PC-3 (cell line): ENCODE measurements at places on chromosomes 12 and 14. TPM values are rescaled to one million over a fixed set of nuclear protein-coding genes. Genes with fewer than 3 reads are reported as not detected.
A peak's percentile ranks its signal among the peaks of the same experiment; 100 is the strongest.

DNA sequence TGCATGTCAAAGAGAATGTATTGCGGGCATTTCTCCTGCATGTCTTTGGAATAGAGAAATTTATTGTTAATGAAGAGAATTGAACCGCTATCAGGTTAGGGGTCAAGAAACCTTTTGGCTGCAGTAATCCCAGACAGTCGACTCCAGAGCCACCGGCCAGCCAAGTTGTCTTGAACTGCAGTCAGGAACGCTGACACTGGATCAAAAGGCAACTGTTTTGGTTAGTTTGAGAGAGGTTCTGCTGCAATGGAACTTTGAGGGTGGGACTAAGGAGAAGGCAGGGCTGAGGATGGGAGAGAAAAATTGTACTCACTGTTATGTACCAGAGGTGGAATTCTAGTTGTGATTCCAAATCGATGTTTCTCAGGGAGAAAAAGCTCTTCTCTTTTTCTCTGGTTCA is 28.2 kb downstream of the PPFIBP1 start:
- DNase-seq = no peak

DNA sequence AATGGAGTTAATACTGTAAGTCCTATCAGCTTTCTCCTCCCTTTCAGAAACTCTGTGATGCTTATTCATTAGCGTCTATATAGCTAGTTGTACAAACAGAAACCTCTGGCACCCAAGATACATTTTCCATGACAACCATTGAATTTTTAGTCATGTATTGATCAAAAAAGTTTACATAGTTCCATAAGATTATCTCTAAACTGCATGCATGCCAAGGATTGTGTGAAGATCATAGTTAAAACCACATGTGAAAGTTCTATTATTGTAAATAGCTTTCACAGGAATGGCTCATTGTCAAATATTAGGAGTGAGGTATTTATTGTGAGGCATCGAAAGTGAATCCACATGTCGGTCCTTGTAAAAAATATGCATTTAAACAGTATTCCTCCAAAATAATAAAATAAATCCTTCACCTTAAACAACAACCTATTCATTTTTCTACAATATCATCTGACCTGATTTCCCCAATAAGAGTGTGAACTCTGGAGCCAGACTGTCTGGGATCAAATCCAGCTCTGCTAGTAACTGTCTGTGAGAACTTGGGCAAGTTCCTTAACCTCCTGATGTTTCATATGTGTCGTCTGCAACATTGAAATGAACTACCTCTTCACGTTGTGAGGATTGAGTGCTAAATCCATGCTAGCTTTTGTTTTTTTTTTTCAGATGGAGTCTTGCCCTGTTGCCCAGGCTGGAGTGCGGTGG is 10.6 kb upstream of the CDKL1 start:
- no peak for DNase-seq

GRCh38 chr14:37587881-37588666 is 7.0 kb downstream of the FOXA1 start:
- peak; percentile 57 for DNase-seq

GRCh38 chr14:28247491-28247890 is 519.1 kb upstream of the FOXG1 start:
- DNase-seq = no peak

GRCh38 chr12:9870286-9870866 is 1.2 kb upstream of the CLEC2B start:
- peak; percentile 3 for DNase-seq

DNA sequence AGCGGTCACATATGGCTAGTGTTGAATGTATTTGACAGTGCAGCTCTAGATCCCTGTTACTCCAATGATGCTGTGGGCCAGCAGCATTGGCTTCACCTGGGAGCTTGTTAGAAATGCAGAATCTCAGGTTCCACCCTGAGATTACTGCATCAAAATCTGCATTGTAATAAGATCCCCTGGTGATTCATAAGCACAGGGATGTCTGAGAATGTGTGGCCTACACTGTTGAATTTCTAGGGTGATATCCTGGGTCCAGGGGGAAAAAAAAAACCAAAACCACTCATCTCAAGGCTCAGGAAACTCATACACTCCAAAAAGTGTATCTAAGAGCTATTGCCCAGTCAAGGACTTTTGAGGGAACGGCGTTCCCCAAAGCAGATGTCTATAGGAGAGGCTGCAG is 196.8 kb downstream of the PPM1H start:
- DNase-seq = no peak

DNA sequence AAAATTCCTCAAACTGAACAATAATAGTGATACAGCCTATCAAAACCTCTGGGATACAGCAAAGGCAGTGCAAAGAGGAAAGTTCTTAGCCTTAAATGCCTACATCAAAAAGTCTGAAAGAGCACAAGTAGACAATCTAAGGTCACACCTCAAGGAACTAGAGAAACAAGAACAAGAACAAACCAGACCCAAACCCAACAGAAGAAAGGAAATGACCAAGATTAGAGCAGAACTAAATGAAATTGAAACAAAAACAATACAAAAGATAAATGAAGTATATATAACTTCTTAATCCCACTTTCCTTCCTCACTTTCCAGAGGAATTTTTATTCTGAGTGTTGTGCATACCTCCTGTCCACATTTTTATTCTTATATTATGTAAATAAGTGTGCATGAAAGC is 192.0 kb downstream of the FUT8 start:
- DNase-seq = no peak

GRCh38 chr12:9669534-9669933 is at the start of gene CLEC2D:
Gene CLEC2D (plus strand): TSS chr12:9669713. CDS start chr12:9669735, 22 bp downstream.
- DNase-seq = no peak

DNA sequence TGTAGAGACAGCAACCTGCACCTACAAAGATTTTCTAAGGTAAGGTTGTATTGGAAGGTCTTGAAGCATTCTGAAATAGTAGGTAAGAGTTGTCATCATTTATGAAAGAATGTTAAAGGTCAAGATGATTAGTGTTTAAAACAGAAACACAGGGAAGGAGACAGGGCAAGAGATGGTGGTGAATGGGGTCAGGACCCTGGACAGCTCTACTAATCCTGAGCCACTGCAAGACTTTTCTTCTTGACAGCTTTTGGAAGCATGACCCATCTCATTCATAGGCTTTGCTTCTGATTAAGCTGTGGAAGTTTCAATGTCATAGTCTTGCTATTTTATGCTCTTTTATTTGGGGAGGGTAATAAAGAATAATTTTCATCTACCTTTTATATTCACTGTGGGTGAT is 75.5 kb upstream of the CAND1 start:
- DNase-seq = peak; percentile 55

- DNase-seq = no peak
Observed at GRCh38 chr12:2145433-2145998, 92.7 kb downstream of the CACNA1C start.

GRCh38 chr14:78764645-78765044 is 594.5 kb downstream of the NRXN3 start:
- no peak for DNase-seq

GRCh38 chr14:64196056-64196455 is 98.1 kb downstream of the ESR2 start:
- DNase-seq = no peak

DNA sequence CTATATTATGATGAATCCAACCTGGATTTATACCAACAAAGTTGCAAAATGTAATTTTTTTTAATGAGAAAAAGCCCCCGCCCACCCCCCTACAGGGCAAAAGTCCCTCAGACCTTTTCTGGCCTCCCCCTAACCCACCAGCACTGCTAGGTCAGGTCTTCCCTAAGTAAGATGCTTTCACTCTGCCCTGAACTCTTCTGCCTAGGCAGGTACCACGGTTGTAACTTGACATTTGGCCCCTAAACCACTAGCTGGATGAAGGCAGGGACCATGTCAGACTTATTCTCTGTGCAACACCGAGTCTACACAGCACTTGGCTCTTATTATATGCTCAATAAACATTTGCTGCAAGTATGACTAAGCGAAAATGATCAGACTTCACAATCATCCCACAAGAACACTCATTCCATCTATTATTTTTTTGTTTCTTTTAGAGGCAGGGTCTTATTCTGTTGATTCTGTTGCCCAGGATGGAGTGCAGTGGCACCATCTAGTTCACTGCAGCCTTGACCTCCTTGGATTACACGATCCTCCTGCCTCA is 63.2 kb downstream of the SPRING1 start:
- no peak for DNase-seq

GRCh38 chr12:110637869-110638441 is 24.0 kb downstream of the TCTN1 start:
- DNase-seq = no peak

DNA sequence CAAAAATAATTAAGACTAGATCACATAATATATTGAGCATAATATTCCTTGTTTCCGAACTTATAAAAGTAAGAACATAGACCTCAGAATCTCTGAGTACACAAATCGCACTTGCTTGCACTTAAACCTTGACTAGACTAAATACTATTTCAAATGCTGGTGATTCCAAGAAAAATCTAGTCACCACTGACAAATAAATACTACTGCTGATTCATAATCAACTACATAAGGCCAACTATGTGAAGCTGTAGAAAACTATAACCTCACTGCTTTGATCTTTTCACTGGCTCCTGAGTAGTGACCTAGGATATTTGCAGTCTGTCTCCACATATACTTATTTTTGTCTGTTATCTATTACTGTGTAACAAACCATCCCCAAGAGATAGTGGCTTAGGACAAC is 245.4 kb downstream of the DIO2 start:
- DNase-seq = peak; percentile 21

DNA sequence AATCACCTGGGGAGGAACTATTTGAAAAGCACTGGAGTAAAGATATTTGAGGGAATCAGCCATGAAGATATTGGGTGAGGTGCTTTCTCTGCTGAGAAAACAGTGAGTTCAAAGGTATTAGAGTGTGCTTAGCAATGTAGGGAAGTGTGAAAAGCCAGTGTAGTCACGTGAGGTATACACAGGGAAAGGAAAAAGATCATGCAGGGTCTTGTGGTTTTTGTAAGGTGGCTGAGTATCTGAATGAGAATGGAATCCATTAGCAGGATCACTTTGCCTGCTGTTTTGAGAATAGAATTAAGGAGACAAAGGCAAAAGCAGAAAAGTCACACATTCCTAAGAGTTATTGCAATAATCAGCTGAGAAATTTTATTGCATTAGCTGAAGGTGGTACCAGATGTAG is 193.0 kb downstream of the PIK3C2G start:
- DNase-seq = no peak

- DNase-seq = peak; percentile 54
Observed at GRCh38 chr12:10016881-10017280, 6.5 kb downstream of the CLEC12B start.

GRCh38 chr12:110563702-110564470 is 19.2 kb downstream of the PPTC7 start:
- peak; percentile 19 for DNase-seq

- no peak for DNase-seq
Observed at GRCh38 chr14:98704441-98704840, 567.6 kb downstream of the BCL11B start.

DNA sequence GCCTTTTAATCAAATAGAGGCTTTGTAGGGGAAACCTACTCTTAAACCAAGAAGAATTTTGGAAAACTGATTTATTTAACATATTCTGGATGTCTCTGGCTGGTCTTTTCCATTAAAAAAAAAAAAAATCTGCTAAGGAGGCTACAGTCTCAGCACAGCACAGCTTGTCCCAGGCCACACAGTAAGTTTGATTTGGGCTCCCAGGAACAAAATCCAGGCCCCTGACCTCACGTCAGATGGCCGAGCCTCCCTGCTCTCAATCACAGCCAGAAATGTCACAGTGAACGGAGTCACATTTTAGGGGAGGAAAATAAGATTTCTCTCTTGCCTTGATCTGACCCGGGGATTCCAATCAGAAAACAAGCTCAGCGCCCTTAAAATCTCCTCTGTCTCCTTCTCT is 72.9 kb upstream of the TBX5 start:
- DNase-seq = no peak

GRCh38 chr12:13581031-13581430 is 384.5 kb downstream of the EMP1 start:
- DNase-seq = no peak

- peak; percentile 82 for DNase-seq
Observed at GRCh38 chr14:75422169-75422568, 5.7 kb upstream of the JDP2 start.

GRCh38 chr12:95304673-95305198 is 87.1 kb downstream of the VEZT start:
- DNase-seq = peak; percentile 42

DNA sequence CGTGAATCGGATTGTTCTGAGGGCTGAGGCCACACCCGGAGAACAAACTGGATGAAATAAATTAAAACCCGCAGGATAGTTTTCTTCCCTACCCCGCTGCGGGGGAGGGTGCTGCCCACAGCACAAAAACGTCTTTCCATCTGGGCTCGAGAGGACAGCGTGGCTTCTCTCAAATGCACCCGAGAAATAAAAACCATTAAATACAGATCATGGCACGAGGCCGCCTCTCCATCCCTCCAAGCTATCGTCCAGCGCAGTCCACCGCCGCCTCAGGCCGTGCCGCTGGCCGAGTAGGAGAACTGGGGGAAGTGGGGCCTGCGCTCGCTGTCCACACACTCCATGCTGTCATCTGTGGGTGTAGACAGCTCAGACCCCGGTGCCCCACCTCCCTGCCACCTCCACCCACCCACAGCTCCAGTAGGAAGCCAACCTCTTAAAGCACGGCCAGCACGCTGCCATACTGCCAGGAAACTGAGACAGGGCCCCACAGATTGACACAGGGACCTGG is 17.2 kb downstream of the SIVA1 start:
- DNase-seq = no peak

GRCh38 chr14:75401361-75401760 is 26.5 kb upstream of the JDP2 start:
- DNase-seq = no peak

- DNase-seq = no peak
Observed at GRCh38 chr14:81110186-81110585, 110.6 kb downstream of the GTF2A1 start.

- DNase-seq = peak; percentile 79
Observed at GRCh38 chr12:94941440-94941862, 62.0 kb downstream of the NDUFA12 start.

- DNase-seq = no peak
Observed at GRCh38 chr14:81989211-81989610, 455.6 kb upstream of the SEL1L start.

Gene BTG1
- total RNA-seq = 16.0 and 29.8 TPM in 2 replicates

Gene SYCP3
- not detected in 2 replicates for total RNA-seq

Gene TAS2R30
- 0.66 and 2.0 TPM in 2 replicates for total RNA-seq

Gene KRT71
- not detected in 2 replicates for total RNA-seq

Gene CLEC9A
- total RNA-seq = not detected in 2 replicates

Gene MAP3K9
- 13.4 and 14.3 TPM in 2 replicates for total RNA-seq

Gene TPCN1
- 19.0 and 29.3 TPM in 2 replicates for total RNA-seq

Gene IFNG
- total RNA-seq = not detected in 2 replicates

Gene PROX2
- total RNA-seq = not detected in 2 replicates

Gene SYNDIG1L
- total RNA-seq = not detected in 2 replicates

Gene NEUROD4
- total RNA-seq = not detected in 2 replicates

Gene CD163L1
- 0.35 and 0.66 TPM in 2 replicates for total RNA-seq

Gene ST8SIA1
- not detected in 2 replicates for total RNA-seq

Gene ACACB
- total RNA-seq = 21.7 and 22.6 TPM in 2 replicates
